Breast epithelium (tissue), 4 donors: ENCODE measurements at places on chromosomes 7 and 10.

DNA sequence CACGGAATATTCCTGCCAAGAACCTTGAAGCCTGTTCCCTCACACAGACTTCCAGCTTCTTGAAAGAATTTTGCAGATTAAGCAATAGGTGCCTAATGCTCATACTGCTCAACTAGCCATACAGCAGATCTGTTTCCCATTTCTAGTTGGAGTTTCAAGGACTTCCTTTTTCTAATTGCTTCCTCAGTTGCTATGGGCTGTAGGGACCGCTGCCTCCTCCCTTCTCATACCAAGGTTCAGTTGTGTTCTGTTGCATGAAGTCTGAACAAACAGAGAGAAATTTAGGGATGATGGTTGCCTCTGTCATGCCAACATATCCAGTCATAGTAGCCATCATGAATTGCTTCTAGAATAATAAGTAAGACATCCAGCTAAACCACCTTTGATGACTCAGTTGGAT lies 6.8 kb downstream of the ITGA8 start:
- H3K27ac ChIP-seq, result no peak overlapping the region
- H3K27me3 ChIP-seq, result peaks cover 2% of the 10 kb centered on the region
- no peak overlapping the region for H3K4me3 ChIP-seq
- H3K36me3 ChIP-seq, result no peaks in the 10 kb centered on the region
- DNase-seq, result no peak

GRCh38 chr10:103847909-103848468 lies 7.4 kb downstream of the SH3PXD2A start:
- H3K4me1 ChIP-seq, result peaks cover 12% of the 10 kb centered on the region
- DNase-seq, result no peak
- H3K4me3 ChIP-seq, result no peak overlapping the region
- no peaks in the 10 kb centered on the region for H3K36me3 ChIP-seq

- DNase-seq, result no peak
- no peaks in the 10 kb centered on the region for H3K27me3 ChIP-seq
- H3K4me3 ChIP-seq, result no peak overlapping the region
- H3K4me1 ChIP-seq, result no peaks in the 10 kb centered on the region
- no peaks in the 10 kb centered on the region for H3K36me3 ChIP-seq
These were observed 88.2 kb upstream of the IMMP2L start for GRCh38 chr7:111650456-111650999.

DNA sequence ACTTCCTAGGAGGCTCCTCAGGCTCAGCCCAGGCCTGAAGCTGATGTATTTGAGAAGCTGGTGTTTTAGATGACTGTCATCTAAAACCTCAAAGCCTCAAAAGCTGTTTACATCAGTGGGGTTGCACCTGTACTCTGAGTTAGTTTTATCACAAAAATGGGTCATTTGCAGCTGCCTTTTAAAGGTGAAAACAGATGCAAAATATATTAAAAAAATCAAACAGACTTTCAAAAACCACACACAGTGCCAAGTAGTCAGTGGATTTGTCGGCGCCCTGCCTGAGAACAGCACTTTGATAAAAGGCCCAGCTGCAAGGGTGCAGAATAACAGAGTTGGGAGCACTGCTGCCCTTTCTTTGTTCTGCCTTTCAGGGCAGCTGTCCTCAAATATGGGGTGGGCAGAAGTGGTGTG lies 103.0 kb downstream of the VOPP1 start:
- no peak overlapping the region for H3K4me3 ChIP-seq
- H3K36me3 ChIP-seq, result no peaks in the 10 kb centered on the region
- no peak for DNase-seq
- H3K4me1 ChIP-seq, result no peaks in the 10 kb centered on the region
- H3K27ac ChIP-seq, result no peak overlapping the region

DNA sequence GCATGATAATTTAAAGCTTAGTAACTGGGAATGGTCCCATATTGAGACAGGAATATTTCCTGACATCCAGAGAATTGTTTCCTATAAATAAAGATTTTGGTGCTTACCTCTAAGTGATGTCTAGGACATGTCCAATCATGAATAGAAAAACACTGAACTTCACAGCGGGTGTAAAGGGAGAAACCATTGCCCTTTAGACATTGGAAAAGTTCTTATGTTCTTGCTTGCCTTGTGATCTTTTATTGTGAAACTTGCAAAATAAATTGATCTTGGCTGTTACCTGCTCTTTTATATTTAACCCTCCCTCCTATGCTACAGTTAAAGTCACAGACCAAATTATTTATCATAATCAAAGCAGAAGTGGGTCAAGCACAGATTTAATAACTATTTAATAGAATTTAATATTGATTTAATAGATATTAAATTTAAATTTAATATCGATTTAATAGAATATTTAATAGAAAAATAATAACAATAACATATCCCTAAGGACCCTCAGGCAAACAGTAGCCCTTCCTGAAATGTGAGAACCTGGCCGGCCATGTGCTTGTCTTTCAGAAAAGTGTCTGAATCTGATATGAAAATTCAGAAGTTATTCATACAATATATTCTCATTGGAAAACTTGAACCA lies 47.0 kb upstream of the AKR1C1 start:
- no peak overlapping the region for H3K27ac ChIP-seq
- no peak overlapping the region for H3K4me3 ChIP-seq
- no peaks in the 10 kb centered on the region for H3K4me1 ChIP-seq
- no peaks in the 10 kb centered on the region for H3K27me3 ChIP-seq
- no peaks in the 10 kb centered on the region for H3K36me3 ChIP-seq
